Activated CD8-positive, alpha-beta memory T cell treated with anti-CD3 and anti-CD28 coated beads for 4 hours (primary cell): ENCODE measurements at places on chromosomes 13 and 19.

DNA sequence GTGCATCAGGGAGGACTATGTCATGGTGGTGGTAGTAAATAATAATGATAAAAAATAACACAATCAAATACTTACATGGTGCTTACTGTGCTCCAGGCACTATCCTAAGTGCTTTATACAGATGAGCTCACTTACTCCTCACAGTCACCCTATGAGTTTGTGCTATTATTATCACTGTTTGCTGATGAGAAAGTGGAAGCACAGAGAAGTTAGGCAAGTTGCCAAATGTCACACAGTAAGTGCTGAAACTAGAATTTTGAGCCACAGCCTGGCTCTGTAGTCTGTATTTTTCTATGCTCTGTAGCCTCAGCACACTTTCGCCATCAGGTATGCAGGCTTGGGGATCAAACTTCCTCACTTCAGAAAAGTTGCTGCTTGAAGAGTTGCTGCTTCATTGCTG is 46.6 kb downstream of the HTR2A start:
- DNase-seq: no peak

DNA sequence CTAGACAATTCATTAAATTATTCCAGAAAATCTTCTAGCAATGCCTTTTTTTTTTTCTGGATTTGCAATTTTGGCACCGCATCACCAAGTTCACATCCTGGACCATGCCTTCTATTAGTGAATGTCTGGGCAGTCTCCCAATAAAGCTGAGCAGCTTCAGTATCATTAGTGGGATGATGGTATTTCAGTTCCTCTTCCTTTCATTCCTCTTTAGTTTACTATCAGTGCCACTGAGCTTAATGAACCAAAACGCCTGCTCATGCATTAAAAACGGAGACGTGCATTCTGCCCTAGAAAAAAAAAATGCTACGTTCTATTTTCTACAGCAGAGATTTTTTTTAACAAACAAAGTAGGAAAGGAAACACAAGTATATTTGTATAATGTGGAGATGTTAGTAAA is 343.0 kb downstream of the PCDH9 start:
- DNase-seq: no peak

DNA sequence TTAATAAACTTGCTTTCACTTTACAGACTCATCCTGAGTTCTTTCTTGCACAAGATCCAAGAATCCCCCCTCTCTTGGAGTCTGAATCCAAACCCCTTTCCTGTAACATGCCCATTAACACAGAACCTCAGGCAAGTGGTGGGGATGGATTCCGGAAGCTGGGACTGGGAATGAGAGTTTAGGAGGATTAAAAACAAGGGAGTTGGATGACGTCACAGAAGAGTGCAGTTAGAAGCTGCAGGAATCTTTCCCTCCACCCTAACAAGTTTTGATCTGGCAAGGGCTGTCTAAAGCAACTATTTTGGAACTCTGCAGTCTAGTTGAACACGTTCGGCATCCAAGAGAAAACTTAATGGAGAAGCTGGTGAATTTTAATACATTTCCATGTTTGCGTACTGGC is 48.2 kb upstream of the PEPD start:
- no peak for DNase-seq

DNA sequence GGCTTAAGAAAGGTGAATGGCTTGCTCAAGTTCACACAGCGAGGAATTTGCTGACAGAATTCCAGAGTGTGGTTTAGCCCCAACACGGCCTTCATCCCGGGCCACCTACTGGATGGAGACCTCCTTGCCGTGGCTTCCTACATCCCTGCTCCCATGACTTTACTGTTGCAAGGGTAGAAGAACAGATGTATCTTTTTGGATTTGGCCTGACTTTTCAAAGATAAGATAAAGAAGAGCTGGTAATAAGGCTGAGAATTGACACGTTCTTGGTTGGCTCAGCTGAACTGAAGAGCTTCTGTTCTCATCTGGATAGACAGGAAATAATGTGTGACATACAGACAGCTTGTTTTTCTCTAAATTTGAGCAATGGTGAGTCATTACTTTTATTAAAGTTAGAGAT is 113.1 kb downstream of the KLF5 start:
- no peak for DNase-seq

GRCh38 chr19:16316506-16316882 is 8.1 kb upstream of the KLF2 start:
- DNase-seq: no peak

GRCh38 chr13:80132741-80133601 is 208.0 kb downstream of the SPRY2 start:
- no peak for DNase-seq

DNA sequence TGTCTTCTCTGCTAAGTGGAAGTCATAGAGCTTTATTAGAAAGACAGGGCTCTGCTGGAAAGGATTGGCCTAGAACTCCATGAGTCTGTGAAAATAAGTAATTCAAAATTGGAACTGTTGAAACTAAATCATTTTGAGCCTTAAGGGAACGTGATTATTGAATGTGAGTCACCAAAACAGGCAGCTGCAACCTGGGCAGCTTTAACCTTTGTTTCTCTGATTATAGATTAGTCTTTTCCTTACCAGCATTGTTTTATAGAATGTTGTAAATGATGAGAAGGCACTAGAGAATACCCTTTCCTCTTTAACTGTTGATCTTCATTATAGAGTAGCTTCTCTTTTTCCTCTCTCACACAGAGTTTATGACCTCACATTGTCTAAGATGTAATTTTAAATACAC is 638.8 kb upstream of the SLITRK6 start:
- no peak for DNase-seq

- DNase-seq: no peak
Observed at GRCh38 chr13:79778741-79779460, 297.9 kb downstream of the NDFIP2 start.

- no peak for DNase-seq
Observed at GRCh38 chr13:52405767-52406494, at the start of gene THSD1. TSS of gene THSD1 (minus strand) at chr13:52406172. CDS start at chr13:52402600, 3,572 bp downstream.

DNA sequence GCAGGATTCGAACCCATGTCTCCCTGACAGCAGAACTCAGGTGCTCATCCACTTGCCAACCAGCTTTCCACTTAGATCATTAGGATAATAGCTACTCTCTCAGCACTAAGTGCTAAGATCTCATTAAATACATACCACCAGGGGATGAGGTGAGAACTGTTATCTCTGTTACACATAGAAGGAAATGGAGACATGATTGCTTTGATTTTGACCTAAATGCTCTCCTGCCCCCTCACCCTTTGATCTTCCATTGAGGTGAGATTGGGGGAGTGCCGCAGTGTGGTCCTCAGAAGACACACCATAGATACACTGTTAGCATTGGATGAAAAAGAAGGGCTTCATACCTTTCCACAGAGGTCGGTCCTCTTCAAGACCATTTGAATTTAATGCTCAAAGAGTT is 38.9 kb upstream of the NPAS1 start:
- no peak for DNase-seq

- no peak for DNase-seq
Observed at GRCh38 chr19:44308011-44308410, 3.2 kb upstream of the ZNF235 start.

DNA sequence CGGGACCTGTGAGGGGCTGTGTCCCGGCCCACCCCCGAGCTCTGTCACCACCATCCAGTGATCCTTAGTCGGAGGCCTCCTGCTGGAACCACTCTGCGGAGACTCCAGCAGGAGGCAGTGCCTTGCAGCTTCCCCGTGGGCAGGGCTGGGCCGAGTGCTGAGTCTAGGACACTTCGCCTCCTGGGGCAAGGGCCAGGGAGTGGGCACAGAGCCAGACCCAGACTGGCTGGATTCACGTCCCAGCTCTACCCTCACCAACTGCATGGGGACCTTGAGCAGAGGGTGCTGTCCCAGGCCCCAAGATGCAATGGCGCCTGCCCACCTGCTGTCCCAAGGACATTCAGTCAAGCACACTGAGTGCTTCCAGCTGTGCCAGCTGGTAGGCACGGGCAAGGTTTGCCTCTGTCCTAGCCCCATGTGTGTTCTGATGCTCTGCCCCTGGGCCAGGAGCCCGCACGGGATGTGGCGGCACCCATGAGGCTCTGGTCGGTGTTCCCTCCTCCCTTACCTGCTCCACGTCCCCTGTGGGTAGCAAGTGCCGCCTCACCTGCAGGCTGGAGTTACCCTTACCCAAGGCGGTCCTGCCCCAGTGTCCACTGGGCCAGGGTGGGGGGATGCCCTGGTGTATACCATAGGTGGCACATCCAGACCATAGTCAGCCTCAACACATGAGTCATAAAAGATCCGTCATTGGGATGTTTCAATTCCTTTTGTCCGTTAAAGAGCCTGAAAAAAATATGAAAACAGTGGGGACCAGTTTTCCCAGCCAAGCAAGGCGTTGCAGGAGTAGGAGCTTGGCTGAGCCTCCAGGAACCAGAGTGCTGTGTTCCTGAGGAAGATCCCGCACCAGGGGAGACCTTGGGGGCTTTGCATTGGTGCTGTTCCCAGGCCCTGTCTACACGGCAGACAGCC is 7.4 kb downstream of the FZR1 start:
- DNase-seq: no peak

DNA sequence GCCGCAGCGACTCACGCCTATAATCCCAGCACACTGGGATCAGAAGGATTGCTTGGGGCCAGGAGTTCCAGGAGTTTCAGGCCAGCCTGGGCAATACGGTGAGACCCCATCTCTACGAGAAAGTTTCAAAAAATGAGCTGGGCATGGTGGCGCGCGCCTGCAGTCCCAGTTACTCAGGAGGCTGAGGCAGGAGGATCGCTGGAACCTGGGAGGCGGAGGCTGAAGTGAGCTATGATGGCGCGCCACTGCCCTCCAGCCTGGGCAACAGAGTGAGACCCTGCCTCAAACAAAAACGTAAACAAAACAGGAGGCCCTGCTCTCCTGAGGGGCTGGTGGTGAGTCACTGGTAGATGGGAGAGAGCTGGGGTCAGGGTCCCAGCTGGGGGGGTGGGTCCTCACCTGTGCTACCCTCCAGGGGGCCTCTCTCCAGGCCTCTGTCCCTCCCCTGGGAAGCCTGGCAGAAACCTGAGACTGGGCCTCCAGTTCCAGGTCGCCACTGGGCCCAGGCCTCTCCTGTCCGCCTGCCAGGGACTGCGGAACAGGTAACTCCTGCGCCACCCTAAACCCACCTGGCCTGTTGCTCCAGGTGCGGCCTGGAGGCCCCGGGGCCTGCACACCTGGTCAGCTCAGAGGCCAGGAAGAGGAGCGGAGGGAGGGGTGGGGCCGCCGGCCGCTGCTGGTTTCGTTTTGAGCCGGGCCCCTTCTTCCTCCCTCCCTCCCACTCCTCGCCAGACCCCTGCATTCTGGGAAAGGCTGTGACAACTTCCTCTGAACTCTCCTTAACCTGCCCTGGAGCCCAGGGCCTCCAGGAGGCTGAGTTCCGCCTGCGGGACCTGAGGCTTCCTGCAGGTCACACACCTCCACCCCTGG is 17.2 kb upstream of the ZBTB7A start:
- DNase-seq: no peak

GRCh38 chr19:21432590-21432989 is 35.7 kb downstream of the ZNF493 start:
- DNase-seq: no peak

DNA sequence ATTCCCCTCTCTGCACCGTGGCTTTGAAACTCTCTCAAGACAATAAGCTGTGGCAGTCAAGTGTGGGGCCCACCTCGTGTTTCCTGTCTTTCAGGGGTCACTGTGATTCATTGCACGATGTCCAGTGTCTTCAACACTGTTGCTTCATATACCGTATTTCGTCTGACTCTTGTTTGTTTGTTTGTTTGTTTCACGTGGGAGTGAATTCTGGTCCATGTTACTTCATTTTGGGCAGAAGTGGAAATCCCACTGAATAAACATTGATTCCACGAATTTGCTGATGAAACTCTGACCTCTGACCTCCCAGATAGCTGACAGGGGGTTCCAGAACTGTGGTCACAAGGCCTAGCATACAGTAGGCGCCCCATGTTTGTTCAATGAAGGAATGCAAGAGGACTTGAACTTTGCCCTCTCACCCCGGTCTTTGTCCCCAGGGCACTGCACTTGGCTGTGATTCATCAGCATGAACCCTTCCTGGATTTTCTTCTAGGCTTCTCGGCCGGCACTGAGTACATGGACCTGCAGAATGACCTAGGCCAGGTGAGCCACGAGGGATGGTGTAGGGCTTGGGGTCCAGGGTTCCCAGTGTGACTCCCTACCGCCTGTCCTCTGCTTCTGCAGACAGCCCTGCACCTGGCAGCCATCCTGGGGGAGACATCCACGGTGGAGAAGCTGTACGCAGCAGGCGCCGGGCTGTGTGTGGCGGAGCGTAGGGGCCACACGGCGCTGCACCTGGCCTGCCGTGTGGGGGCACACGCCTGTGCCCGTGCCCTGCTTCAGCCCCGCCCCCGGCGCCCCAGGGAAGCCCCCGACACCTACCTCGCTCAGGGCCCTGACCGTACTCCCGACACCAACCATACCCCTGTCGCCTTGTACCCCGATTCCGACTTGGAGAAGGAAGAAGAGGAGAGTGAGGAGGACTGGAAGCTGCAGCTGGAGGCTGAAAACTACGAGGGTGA is 5.1 kb downstream of the NFKBIB start:
- no peak for DNase-seq

- peak; percentile 63 for DNase-seq
Observed at GRCh38 chr19:49533551-49534488, 6.0 kb downstream of the RCN3 start.

DNA sequence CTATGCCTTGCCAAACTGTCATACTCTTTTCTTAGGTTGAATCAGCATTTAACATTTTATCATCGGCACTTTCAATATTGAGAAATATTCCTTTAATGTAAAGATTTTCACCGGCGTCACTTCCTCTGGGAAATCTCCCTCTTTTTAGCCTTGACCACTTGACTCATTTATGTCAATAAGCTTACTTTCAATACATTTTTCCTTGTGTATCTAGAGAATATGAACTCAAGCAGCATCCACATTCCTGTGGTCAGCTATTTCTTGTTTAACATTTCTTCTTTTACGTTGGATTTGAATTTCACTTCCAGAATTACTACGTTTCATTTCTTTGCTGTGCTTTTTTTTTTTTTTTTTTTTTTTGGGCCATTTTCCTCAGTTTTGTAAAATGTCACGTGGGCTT is 271.2 kb upstream of the HTR2A start:
- DNase-seq: no peak

- no peak for DNase-seq
Observed at GRCh38 chr19:56403261-56403660, 871 bp upstream of the ZNF583 start.

GRCh38 chr13:85186356-85187045 is 612.7 kb downstream of the SLITRK6 start:
- DNase-seq: no peak

DNA sequence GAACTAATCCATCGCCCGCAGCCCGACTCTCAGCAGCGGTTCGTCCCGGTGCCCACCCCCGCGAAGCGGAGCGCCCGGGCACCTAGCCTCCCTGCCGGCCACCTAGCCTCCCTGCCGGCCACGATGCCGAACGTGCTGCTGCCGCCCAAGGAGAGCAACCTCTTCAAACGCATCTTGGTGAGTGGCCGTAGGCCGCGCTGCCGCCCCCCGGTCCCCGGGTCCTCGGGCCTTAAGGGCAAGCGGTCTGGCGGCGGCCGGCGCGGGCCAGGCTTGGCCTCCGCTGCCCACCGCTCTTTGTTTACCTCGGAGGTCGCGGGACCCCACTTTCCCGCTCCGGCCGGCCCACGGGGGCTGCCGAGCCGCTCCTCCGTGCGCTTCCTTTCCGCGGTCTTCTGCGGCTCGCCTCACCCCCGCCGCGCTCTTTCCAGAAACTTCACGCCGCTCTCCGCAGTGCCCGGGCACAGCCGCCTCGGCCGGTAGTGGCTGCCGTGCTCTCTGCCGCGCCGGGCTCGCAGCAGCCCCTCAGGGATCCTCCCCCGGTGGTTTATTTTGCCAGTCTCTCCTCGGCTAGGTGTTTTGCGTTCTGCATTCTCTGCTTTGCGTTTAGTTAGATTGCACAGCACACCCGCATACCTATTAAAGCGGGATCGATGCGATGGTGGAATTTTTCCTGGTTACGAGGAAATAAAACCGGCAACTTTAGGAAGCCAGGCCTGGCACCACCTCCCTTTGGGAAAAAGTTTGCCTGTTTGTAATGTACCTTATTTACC is 524 bp downstream of the NAA16 start:
- DNase-seq: peak; percentile 25
